Activated T-cell treated with anti-CD3 and anti-CD28 coated beads, Interleukin-2, amount 50 U/mL, for 72 hours (primary cell): ENCODE measurements at places on chromosomes 2 and 18. TPM values are rescaled to one million over a fixed set of nuclear protein-coding genes. Genes with fewer than 3 reads are reported as not detected.

- DNase-seq: no peak
Observed at GRCh38 chr2:220931491-220931890, 640.6 kb downstream of the EPHA4 start.

DNA sequence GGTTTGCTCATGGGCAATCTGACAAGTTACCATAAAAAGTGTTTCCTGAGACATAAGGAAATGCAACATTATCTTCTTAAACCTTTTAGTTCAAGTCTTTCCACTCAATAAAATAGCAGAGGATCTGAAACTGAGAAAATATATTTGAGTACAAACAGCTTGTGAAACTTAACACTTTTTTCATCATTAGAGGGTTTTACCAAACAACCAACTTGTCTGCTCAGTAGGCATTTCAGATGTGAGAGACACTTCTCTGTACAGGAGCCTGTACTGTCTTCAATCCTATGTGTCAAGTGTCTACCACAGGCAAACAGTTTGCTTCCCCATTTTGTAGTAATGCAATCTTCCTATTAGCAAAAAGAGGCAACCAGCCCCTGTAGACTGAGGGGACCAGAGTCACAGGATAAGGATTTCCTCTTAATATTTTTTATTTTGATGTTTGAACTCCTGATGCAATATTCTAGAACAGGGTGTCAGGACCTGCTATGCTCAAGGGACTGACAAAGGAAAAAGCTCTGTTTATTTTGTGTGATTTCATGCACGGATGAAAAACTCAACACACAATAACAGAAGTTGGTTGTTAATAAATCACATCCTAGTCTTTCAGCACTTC, 159.1 kb upstream of the LHCGR start:
- no peak for DNase-seq

- DNase-seq: no peak
Observed at GRCh38 chr2:217027414-217027813, 167.6 kb upstream of the TNP1 start.

DNA sequence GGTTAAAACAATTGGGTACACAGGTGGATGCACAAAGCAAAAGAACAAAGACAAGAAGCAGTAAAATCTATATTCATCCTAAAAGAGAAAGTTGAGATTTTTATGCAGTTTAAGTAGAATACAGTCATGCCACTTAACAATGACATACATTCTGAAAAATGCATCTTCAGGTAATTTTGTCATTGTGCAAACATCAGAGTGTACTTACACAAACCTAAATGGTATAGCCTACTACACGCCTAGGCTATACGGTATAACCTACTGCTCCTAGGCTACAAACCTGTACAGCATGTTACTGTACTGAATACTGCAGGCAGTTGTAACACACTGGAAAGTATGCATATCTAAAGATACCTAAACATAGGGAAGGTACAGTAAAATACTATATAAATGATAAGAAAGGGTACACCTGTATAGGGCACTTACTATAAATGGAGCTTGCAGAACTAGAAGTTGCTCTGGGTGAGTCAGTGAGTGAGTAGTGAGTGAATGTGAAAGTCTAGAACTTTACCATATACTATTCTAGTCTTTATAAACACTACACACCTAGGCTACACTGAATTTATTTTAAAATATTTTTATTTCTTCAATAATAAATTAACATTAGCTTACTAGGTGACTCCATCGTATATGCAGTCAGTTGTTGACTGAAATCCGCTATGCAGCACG, 132.9 kb downstream of the BARD1 start:
- no peak for DNase-seq

Gene ALPG
- total RNA-seq: not detected

- no peak for DNase-seq
Observed at GRCh38 chr18:22639561-22639960, 221.8 kb upstream of the CTAGE1 start.

DNA sequence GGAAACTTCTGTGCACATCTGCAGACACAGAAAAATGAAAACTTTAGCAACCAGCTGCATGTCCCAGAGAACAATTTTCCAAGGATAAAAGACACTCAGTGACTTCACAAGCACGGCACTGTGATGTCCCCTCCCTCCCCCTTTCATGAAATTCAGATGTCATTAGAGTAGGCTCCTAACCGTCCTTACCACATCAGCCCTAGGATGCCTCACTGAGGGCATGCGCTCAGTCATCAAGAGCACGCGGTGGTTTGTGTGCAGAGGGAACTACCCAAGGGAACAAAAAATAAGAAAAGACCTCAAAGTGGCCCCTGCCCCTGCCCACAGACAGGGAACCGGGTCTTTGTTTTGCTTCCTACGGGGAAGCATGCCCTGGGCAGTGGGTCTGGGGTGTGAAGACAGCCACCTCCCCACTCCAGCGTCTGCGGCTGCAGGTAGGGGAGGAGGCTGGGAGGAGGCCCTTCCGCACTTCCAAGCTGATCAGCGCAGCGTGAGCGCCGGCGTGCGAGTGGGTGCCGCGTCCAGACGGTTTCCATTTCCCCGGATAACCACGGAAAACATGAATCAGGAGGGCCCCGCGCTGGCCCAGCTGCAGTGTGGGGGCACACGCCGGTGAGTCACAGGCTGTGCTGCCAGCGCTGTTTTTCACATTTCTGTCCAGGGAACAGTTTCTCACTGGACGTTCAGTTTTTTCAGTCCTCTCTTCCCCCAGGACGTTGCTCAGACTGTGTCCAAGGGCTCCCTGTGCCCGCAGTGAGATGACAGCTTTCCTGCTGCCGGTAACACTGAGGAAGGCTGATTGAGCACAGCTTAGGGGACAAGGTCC, 70.6 kb downstream of the COPS8 start:
- DNase-seq: peak; percentile 62

DNA sequence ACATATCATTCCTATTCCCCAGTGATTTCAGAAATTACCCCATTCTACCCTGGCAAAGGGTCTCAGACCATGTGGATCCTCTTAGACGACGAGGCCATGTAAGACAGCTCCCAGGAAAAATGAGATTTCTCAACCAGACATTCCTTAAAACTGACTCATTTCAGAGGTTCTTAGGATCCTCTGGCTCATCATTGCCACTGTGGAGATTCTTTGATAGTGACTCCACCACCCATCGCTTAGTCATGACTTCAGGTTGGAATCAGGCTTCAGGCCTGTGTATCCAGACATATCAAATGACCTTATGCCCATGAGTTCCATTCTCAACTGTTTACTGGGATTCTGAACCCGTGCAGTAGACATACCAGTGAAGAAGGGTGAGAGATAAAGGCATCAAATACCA, 245.6 kb upstream of the TCF4 start:
- no peak for DNase-seq

- DNase-seq: no peak
Observed at GRCh38 chr2:173755798-173756197, 209.4 kb downstream of the SP3 start.

- no peak for DNase-seq
Observed at GRCh38 chr2:60058781-60059180, 494.7 kb downstream of the BCL11A start.

DNA sequence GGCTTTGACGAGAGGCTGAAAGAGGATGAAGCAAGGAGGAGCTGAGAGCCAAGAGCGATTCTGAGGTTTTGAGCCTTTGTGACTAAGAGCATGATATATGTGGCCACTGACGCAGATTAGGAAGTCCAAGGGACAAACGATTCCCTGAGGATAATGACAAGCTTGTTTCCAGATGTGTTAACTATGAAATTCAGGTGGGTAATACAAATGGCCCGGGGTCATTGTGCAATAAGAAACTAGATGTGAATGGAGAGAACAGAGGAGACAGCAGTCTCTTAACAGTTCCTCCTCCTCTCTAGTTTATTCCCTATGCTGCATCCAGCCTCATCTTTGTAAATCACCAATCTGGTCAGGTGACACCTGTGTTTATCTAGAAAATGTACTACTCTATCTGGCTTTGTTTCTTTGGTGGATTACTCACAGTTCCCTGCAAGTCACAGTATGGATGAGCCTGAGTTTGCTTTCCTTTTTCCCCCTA, 84.2 kb downstream of the SOCS6 start:
- no peak for DNase-seq

Gene SLC14A1
- total RNA-seq: 6.2 TPM

DNA sequence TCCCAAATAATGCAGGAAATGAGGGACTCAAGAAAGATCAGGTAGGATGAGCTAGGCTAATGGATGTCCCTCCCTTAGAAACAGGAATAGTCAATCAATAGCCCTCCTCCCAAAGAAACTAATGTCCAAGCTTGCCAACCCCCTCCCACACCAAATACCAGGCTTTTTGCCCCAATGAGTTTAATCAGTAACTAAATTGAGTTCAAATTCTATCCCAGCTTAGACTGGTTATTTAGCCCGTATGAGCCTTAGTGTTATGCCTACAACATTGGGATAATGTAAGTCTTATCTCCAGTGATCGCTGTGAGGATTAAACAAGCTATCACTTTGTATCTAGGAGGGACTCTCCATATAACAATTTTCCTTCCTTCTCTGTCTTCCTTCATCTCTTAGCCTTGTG, 310.7 kb downstream of the DPP10 start:
- DNase-seq: no peak

DNA sequence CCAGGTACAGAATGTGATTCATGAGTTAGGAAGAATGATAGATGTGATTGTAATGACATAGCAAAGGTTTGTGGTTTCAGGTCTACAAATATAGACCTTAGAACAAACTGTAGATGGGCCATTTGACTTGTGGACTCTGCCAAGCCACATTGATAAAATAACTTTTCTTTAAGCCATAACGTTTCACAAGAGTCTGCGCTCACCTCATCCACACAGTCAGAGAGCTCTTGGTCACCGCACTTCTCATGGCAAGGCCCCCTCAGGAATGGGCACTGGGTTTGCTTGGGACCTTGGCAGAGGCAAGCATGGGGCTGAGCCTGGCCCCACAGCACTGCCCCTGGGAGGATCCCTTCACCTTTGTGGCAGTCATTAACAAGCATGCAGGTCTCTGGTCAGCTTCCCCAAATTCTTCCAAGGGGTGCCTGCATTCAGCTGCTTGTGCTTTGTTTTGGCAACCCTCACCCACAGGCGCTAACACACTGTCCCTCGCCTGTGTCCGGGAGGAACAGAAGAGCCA, 14.0 kb downstream of the ARMC9 start:
- DNase-seq: no peak

DNA sequence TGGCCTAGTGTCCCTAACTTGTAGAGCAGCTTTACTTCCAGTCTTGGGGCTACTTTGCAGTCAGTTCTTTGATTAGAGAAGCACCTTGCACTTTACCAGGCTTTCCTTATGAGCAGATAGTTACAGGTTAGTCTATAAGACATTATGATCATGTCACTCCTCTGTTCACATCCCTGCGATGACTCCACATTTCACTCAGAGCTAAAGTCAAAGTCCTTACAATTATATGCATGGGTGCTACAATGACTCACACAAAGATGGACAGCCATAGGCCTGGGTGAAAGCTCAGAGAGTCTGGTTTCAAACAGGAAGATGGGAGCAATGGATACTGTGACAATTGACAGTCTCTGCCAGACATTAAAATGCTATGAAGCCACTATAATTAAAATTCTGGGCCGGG, 27.1 kb upstream of the SSB start:
- DNase-seq: no peak

Gene KLF7
- total RNA-seq: 31.2 TPM

DNA sequence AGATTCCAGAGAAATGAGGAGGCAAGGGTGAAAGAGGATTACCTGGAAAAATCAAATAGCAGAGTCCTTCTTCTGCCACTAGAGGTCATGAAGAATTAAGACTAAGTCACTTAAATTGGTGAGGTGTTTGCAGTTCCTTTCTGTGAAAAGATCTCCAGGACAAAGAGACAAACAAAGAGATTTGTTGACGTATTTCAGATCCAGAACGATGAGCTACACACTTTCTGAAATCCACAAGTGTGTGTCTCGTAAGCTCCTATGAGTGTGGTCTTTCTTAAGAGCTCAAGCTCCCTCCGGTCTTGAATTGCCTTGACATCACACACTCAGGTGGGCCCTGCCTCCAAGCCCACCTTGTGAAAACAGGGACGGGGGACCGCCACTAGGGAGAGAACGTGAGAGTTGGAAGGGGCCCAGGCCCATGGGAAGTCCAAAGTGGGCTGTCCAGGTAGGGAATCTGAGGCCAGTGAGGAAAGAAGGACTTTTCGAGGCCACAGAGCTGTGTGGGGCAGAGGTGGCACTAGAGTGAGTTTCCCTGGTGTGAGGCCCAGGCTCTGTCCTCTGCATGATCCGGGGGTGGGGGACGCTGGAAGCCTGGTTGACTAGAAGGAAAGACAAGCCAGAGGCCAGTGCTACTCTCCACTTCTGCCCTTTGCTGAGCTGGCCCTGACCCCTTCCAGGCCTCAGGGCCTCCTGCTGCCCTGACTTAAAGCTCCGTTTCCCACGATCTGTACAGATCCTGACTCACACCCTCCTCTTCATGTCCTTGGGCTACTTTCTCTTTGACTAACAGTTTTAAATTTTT, 168.1 kb upstream of the NCK2 start:
- peak; percentile 22 for DNase-seq

GRCh38 chr2:222424276-222424728, at the start of gene SGPP2:
SGPP2 (plus strand) TSS chr2:222424543; CDS start chr2:222424603, 60 bp downstream.
- peak; percentile 26 for DNase-seq

DNA sequence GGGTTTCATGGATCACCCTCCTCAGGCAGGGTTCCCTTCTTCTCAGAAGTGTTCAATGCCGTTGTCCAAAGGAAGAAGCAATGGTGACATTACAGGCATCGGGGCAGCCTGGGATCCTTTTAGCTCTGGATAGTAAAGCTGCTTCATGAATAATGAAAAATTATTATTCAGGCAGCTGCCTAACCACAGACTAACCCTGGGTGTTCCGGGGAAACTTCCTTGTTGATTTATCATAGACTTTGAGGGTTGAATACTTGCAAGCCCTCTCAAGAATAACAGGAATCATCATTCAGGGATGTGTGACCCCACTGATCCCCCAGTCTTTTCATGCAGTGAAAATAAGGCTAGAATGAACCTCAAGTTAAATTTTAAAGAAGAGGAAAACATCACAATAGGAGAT, 419.4 kb downstream of the MEIS1 start:
- DNase-seq: no peak

GRCh38 chr2:3177891-3178577, 199.6 kb downstream of the EIPR1 start:
- DNase-seq: no peak

Gene DSC1
- not detected for total RNA-seq

Gene TSHZ1
- total RNA-seq: 19.2 TPM
